ENCODE measurements at places on chromosomes 5 and 9.

- DNase-seq: no peak
Measured at GRCh38 chr5:92923885-92924284, 657.1 kb downstream of the NR2F1-AS1 start.

- DNase-seq: peak; percentile 22
Measured at GRCh38 chr9:69594180-69594579, 78.0 kb downstream of the APBA1 start.

GRCh38 chr9:95605816-95606488 lies 89.2 kb upstream of the PTCH1 start:
- DNase-seq: peak; percentile 99

DNA sequence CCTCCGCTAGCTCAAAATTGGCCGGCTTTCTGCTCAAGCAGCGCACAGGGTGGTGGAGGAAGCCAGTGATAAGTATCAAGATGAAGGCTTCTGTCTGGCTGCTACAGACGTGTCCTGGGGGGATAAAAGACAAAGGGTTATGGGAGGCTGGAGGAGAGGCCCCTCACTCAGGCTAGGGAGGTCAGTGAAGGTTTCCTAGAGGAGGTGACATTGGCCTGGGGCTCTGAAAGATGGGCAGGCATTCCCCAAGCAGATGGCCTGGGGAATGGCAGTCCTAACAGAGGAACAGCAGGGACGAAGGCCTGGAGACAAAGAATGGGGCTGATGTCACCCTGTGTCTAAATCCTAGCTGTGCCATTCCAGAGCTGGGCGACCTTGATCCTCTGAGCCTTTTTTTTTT lies 32.3 kb downstream of the OLFML2A start:
- DNase-seq: no peak

DNA sequence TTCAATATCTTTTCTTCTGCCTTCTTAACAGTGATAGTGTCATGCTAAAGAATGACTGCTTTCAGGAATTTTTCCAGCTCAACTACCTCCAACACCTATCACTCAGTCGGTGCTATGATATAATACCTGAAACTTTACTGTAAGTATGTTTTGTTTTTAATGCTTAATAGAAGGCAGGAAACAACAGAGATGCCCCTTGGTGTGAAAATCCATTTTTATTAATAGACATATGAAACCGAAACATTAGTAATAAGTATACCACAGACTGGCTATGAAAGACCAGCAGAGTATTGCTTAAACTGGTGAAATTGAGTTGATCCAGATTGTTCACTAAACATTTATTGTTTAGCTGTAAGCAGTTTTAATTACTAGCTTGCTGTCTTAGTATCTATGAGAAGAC lies 25.2 kb downstream of the SKP2 start:
- no peak for DNase-seq

DNA sequence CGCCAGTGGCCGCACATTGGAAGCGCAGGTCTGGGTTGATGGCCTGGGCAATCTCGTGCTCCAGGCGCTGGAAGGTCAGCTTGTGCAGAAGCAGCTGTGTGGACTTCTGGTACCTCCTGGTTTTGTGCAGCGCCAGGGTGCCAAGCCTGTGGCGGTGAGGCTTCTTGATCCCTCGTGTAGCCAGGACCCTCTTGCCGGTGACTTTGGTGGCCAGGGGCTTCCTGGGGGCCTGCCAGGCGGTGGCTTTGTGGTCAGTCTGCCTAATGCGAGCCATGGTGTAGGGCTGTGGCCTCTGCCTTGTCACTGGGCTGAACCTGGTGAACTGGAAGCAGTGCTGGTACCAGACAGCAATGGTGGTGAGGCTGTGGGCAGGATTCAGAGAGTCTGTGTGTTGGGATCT lies 6.2 kb upstream of the TAF11L13 start:
- no peak for DNase-seq

- no peak for DNase-seq
Measured at GRCh38 chr9:15909297-15909696, 356.5 kb downstream of the CCDC171 start.

GRCh38 chr9:68505681-68506409 lies 34.8 kb downstream of the TMEM252 start:
- no peak for DNase-seq

GRCh38 chr5:116396476-116397099 lies 178.0 kb downstream of the SEMA6A start:
- DNase-seq: no peak

DNA sequence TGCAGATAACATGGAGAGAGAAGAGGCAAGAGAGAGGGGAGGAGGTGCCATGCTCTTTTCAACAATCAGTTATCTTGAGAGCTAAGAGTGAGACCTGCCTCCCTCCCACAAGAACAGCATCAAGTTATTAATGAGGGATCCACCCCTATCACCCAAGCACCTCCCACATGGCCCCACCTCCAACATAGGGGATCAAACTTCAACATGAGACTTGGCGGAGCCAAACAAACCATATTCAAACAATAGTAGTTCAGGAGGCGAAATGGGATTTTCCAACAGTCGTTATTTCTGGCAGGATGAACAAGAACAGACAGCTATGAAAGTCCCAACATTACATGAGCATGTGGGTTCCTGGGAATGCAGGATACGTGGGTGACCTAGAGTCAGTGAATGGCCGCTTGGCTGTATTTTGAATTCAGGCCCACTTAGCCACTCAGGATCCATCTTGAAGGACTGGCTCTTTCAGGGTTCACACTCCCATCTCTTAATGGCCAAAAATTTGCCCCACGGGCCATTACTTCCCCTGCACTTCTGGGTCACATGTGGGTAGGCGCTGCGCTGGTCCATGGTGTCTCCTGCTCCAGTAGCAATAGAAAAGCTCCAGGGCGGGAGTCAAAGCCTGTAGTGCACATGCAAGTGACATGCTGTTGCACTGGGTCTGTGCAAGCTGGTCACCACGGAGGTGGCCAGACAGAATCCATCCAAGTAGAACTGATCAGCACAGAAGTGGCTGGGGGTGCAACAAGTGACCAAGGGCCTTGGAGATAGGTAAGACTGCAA lies 7.1 kb upstream of the FAF2 start:
- peak; percentile 53 for DNase-seq

DNA sequence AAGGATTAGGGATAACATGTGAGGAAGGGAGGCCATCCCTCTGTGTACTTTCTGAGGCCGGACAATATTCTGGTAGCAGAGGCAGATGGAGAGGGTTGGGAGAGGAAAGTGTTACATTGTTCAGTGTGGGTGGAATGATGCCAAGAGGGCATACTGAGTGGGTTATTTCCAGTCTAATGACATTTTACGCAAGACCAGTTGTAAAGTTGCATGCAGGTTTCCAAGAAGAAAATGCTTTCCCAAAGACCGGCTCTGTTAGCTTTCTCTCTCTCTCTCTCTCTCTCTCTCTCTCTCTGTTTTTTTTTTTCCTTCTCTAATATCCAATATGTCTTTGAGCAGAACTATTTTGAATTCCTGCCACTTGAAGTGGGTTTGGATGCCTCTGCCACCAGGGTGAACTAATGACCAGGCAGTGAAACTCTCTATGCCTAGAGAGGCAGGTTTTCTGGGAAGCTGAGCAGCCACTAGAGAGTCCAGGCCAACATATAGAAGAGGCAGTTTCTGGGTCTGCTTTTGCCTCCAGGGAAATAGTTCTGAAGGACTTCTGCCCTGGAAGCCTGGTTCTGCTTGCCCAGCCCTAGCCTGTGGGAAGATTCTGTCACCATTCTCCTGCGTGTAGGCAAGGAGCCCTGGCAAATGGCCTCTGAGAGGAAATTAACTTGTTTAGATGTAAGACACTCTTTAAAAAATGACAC lies 24.4 kb upstream of the ZNF366 start:
- DNase-seq: no peak

DNA sequence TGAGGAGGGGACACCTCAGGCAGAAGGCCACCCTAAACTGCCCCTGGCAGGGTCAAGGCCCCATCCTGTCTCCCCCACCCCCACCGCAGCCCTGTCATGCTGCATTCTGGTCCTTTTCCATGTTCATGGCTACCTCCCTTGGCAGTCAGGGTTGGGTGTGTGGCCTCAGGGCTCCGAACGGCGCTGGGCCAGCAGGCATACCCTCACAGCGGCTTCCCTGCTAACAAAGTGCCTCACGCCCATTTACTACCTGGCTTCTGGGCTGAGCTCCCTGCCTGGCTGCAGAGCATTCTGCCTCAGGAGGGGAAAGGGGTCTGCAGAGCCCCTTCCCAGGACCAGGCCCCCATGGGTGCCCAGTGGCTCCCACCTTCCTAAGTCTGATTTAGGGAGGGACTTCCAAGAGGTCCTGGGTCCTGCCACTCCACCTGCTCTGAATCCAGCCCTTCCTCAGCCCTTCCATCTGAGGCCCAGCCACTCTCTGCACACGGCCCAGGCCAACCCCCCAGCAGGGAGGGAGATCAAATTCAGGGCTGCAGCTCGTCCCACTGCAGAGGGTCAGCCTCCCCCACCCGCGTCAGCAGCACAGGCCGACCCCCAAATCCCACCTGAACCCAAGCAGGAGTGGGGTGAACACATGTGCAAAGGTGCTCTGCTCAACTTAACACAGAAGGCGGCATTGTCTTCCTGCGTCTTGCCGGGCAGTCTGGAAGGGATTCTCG lies 115.9 kb upstream of the PHYKPL start:
- no peak for DNase-seq

- no peak for DNase-seq
Measured at GRCh38 chr9:4220346-4220745, 79.5 kb downstream of the GLIS3 start.

GRCh38 chr9:93598647-93599241 lies 22.4 kb downstream of the PHF2 start:
- no peak for DNase-seq

DNA sequence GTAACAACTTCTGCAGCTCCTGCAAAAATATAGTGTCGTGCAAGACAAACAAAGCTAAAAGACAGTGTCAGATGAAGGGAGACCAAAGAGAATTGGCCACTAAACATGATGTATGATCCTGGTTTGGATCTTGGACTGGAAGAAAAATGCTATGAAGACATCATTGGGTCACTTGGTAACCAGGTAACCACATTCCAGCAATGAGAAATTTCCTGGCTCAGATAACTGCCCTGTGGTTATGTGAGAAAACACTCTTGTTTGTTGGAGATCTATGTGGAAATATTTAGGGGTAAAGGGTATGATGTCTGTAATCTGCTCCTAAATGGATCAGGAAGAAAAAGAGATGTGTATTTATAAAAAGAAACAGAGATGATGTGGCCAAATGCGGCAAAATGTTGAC lies 45.5 kb upstream of the ANKRD33B start:
- DNase-seq: no peak

GRCh38 chr5:132663771-132664695 lies 6.1 kb downstream of the IL13 start:
- no peak for DNase-seq

DNA sequence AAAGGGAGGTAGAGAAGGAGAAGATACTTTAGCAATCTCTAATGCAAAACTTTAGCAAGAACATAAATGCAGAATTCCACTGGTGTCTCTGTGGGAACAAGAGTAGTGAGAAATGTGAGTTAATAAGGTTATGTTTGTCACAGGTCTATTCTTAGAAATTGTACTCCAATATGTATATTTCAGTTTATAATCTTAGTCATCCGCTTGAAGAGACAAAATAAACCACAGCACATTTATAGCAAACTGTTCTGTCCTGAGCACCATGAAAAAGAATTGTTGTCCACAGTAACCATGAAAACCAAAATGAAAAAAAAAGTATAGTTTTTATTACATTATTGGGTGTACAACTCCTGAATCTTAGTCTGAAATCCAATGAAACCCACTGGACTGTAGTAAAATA lies 93.6 kb upstream of the TSLP start:
- no peak for DNase-seq

DNA sequence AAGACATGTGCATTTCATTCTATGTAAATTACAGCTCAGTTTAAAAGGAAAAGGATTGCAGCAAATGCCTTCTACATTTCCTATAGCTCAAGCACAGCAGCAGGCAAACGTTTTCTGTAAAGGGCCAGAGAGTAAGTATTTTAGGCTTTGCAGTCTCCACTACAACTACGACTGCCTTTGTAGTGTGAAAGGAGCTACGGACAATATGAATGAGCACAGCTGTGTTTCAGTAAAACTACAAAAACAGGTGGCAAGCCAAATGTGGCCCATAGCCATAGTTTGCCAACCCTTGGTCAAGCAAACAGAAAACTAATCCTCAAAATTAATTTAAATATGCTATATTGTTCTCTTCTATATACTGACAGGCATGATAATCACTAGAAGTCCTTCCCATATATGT lies 7.2 kb downstream of the PTBP3 start:
- no peak for DNase-seq

DNA sequence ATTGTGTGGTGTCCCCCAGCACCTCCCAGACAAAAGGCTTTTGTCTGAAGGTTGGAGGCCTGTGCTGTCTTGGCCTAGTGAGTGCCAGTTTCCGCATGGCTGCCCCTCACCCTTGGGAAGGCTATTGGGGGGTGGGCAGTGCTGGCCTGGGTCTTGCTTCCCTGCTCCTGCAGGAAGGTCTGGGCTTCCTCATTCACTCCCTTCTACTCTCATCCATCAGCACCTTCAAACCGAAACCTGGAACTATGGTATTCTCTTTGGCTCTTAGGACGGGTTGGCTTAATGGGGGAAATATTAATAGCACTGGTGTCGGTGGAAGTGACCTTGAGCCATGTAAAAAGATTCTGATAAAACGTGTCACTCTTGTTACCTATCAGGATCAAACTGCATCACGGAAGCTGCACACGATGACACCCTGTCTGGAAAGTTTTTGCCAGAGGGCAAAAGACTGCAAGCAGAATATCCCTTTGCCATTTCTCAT lies 34.0 kb upstream of the GLRX start:
- no peak for DNase-seq

DNA sequence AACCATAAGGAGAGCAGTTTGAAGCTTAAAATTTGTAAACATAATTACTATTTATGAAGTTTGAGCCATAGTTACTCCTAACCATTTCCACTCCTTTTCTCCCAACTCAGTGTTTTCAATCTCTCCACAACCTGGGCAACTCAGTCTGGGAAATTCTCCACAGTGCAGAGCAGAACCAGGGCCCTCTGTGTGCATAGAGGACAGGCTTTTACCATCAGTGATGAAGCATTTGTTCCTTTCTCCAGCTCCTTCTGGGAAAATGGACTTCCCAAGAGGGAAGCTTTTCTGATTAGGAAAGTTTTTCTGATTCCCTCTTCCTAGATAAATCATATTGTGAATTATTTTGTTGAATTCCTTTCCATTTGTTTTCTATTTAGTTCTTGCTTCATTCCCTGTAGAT lies 132.3 kb upstream of the MPDZ start:
- DNase-seq: no peak

GRCh38 chr5:44358421-44358820 lies 30.8 kb downstream of the FGF10 start:
- DNase-seq: no peak

- DNase-seq: no peak
Measured at GRCh38 chr9:37914154-37914551, 10.2 kb upstream of the SLC25A51 start.

- DNase-seq: no peak
Measured at GRCh38 chr5:132776938-132777208, 166 bp downstream of the SEPTIN8 start.
